ENCODE measurements at places on chromosomes 13 and 19.

- DNase-seq, result no peak
These were observed 320.8 kb downstream of the ZNF536 start for GRCh38 chr19:30692879-30693503.

DNA sequence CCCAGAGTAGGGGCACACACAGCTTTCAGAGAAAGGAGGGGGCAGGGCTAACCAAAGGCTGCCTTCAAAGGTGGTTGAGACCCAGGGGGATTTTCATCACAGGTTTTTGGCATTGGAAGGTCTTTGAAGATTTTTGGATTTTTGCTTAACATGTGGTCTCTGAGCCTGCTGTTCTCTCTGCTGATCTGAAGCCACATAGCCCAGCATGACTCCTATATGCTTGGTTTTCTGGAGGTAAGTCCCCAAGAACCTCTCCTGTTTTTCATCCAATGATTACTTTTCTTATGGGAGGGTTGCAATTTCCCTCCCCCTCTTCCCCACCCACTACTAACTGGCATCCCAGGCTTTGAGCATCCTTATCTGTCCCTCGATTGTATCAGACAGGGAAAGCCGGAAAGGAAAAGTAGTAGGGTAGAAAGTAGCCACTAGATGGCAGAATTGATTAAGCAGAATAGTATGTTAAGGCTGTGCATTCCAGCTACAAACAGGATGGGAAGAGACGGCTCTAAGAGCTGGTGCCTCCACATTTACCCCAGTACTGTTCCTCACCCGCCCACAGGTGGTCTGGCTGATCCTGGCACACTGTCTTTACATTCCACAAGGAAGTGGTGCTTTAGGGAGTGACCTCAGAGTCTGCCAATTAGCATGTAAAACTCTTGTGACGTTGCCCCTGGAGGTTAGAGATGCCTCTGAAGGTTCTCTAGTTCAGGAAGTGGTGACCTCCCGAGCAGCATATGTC is 218.9 kb upstream of the EDNRB start:
- DNase-seq, result no peak

GRCh38 chr19:10521461-10522171 is 4.4 kb upstream of the S1PR5 start:
- no peak for DNase-seq

- DNase-seq, result no peak
These were observed 11.2 kb upstream of the PTPRS start for GRCh38 chr19:5351731-5352228.

- DNase-seq, result no peak
These were observed 5.4 kb downstream of the CCDC61 start for GRCh38 chr19:46000491-46001246.

- no peak for DNase-seq
These were observed 141.6 kb upstream of the ARGLU1 start for GRCh38 chr13:106709522-106709921.

- DNase-seq, result no peak
These were observed 9.0 kb downstream of the STARD13 start for GRCh38 chr13:33276570-33276969.

DNA sequence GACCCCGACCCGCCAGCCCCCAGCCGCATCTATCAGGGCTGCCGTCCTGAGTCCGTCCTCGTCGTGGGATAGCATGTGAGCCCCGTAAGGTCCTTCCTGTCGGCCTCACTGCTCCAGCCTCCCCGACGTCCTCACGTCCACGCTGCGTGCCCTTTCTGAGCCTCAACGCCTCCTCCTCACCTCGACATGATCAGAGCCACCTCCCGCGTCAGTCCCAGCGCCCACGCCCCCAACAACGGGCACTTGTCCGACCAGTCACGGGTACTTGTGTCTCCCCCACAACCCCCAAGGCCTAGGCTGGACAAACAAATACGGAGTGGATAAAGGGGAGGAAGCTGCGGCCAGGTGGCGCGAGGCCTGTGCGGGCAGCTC is 665 bp downstream of the ZNF497 start:
- no peak for DNase-seq

GRCh38 chr13:36282821-36283432 is 14.7 kb downstream of the CCDC169 start:
- DNase-seq, result no peak

GRCh38 chr19:2923510-2923909 is 21.3 kb downstream of the ZNF77 start:
- DNase-seq, result no peak

GRCh38 chr19:4181053-4181508 is 1.3 kb downstream of the SIRT6 start:
- no peak for DNase-seq

- DNase-seq, result no peak
These were observed 135.0 kb upstream of the KL start for GRCh38 chr13:32881074-32881776.

- no peak for DNase-seq
These were observed 63.4 kb downstream of the KCTD12 start for GRCh38 chr13:76822698-76823267.

DNA sequence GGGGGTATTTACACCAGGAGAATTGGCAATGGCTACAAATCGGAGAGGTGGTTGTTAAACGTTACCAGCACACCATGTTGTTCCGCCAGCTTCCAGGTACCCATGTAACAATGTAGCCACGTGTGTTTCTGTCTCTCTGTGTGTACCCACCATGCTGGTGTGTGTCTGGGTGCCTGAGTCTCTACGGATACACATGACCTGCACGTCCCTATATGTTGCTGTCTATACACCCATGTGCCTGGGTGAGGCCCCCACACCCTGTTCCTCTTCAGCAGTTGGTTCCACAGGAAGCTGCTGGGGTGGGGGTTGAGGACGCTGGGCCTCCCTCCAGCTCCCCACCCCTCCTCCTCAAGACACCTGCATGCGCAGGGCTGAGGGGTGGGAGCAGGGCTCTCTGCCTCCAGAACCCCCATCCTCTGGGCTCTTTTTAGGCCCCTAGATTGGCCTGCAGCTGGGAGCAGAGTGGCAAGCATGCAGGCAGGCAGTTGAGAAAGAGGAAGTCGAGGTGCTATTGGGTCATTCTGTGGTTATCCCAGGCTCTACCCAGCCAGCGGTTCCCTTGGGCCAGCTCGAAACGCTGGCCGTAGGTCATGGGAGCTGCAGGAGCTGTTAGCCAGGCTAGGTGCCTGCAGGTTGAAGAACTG is at the start of gene ARHGEF18:
TSS of gene ARHGEF18 (plus strand) at position 351 of the 644 bp plus-strand sequence. CDS start 13,954 bp downstream, outside the sequence.
- DNase-seq, result no peak

DNA sequence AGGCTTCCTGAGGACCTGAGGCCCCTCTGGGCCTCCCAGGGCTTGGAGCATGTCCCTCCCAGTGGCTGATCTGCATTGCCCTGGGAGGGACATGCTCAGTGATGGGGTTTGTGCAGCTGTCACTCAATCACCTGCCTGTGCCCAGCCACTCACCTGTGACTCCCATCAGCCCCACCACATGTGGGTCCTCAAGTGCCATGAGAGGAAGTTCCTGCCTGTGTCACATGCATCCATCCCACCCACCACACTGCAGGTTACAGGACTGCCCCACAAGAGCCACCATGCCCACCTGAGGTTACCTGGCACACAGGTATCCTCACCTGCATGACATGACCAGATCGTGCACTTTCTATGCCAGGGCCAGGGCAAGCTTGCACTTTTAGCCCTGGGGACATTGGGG is 80.0 kb downstream of the SCGB2B2 start:
- no peak for DNase-seq

- DNase-seq, result no peak
These were observed 1.5 kb upstream of the PDX1 start for GRCh38 chr13:27918041-27918917.

GRCh38 chr13:50320271-50320862 is 305.1 kb downstream of the KCNRG start:
- DNase-seq, result no peak

DNA sequence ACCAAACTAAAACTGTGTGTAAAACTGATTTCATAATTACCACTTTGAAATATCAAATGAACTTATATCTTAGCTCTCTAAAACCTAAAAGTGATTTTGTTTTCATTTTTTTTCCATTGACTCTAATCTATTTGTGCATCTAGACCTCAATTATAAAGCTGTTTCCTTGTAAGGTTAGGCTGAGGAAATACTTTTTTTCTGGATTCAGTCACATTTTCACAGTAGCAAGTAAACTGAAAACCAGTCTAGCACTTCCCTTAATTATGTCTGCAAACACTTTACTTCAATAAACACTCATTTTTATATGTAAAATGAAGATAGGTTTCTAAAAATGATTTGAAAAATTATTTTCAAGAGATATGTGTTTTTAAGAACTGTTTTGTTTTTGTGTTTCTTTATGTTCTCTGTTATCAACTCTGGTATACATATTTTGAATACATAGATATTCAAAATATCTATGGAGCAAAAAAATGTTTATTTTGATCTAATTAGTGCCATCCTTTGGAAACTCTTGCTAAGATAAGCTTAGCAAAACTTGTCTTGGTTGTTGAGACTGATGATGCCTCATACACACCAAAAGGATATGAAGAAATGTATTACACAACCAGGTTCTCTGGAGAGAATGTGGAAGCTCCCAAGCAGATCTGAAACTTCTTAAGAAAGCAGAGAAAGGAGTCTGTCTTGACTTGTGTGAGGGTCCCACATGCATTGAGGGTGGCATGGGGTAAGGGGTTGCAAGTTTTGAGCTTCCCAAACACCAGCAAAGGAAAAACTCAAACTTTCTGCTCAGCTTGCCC is 1887.4 kb downstream of the PCDH9 start:
- no peak for DNase-seq

GRCh38 chr13:79227418-79227817 is 178.6 kb downstream of the RBM26 start:
- no peak for DNase-seq

GRCh38 chr19:46787040-46787330 is 1.4 kb downstream of the SLC1A5 start:
- DNase-seq, result no peak

GRCh38 chr13:112734696-112735547 is 45.1 kb downstream of the ATP11A start:
- no peak for DNase-seq

- DNase-seq, result no peak
These were observed 3.5 kb downstream of the C19orf67 start for GRCh38 chr19:14081797-14082674.

DNA sequence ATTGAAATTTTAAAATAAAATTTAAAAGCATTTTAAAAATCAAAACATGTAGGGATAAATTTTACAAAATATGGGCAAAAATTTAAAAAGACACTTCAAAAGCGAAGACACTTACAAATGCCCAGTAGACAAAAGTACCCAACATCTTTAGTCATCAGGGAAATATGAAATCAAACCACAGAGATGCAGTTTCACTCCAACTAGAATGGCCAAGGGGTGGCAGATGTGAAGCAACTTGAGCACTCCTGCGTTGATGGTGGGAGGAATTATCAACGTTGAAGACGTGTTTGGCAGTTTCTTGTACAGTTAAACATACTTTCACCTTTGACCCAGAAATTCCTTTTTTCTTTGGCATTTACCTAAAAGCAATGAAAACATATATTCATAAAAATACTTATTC is 518.0 kb upstream of the SGCG start:
- DNase-seq, result no peak

DNA sequence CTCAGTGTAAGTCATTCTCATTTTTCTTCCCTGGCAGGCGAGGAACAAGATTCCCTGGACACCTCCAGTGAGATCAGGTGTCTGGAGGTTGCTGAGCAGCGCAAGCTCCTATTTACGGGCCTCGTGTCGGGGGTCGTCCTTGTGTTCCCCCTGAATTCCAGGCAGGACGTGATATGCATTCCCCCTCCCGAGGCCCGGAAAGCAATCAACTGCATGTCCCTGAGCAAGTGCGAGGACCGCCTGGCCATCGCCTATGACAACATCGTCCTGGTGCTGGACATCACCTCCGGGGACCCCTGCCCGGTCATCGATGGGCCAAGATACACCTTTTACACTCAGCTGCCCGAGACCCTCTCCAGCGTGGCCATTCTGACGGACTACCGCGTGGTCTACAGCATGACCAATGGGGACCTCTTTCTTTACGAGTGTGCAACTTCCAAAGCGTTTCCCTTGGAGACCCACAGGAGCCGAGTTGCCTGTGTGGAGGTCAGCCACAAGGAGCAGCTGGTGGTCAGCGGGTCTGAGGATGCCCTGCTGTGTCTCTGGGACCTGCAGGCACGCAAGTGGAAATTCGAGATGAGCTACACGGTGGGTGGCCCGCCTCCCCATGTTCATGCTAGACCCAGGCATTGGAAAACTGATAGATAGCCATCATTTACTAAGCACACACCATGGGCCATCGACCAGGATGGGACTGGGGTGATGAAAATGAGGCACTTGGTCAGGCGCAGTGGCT is 21.5 kb upstream of the SIN3B start:
- no peak for DNase-seq

GRCh38 chr13:86051134-86052103 is 252.2 kb upstream of the SLITRK6 start:
- DNase-seq, result no peak

- no peak for DNase-seq
These were observed 270.4 kb downstream of the DCT start for GRCh38 chr13:94209117-94209516.

GRCh38 chr19:14105680-14106079 is 11.9 kb downstream of the PRKACA start:
- DNase-seq, result no peak

GRCh38 chr19:35899547-35900214 is 659 bp downstream of the NFKBID start:
- no peak for DNase-seq

DNA sequence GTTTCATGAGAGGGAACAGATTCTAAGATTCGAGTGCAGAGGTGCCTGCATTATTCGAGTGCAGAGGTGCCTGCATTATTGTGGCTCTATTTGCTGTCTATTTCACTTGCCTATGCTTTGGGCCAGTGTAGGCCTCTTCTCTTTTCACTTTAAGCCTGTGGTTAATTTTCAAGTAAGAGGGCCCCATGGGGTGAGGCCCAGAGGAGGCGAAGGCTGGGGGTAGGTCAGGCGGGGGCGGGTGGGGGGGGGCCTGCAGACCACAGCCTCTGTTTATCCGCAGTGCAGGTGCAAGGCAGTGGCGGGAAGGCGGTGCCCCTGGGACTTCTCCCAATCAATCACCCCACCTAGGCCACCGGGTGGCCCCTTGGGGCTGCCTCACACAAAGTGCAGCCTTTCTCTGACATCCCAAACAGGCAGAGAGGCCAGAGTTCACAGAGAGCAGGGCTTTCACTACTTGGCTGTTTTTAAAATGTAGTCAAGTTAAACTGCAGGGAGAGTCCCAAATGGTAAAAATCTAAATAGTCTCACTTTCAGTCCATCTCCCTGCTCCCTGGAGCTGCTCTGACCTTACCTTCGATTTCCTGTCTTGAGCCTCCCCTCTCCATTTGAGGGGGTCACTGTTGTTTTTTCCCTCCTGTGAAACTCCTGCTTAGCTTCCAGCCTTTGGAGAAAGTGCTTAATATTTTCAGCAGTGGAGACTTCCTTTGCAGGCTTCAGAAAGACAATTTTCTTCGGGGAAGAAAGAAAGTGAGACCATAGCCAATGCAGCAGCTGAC is 249.0 kb downstream of the DLEU7 start:
- DNase-seq, result no peak

Data from cortex of kidney (tissue), 1 donor.